ENCODE measurements at places on chromosomes 3 and 15. TPM values are rescaled to one million over a fixed set of nuclear protein-coding genes. Genes with fewer than 3 reads are reported as not detected.

The FYCO1 gene
- 25.0 TPM for total RNA-seq

The PLSCR5 gene
- total RNA-seq: not detected

The SNURF gene
- 15.3 TPM for total RNA-seq

The AMIGO3 gene
- total RNA-seq: 0.29 TPM

The MAGEF1 gene
- 22.1 TPM for total RNA-seq

The ROPN1 gene
- not detected for total RNA-seq

The CMTM8 gene
- total RNA-seq: 1.4 TPM

The ATP2C1 gene
- 97.5 TPM for total RNA-seq

The STX19 gene
- total RNA-seq: not detected

The ANKRD63 gene
- not detected for total RNA-seq

The GPR27 gene
- not detected for total RNA-seq

The CX3CR1 gene
- under 0.01 TPM for total RNA-seq

The SEMA3G gene
- total RNA-seq: under 0.01 TPM

The FSIP1 gene
- 3.6 TPM for total RNA-seq

The SCAANT1 gene
- not detected for total RNA-seq

The BTBD1 gene
- 99.6 TPM for total RNA-seq

The CTXN2 gene
- total RNA-seq: not detected

The UBE3A gene
- total RNA-seq: 91.2 TPM

The C15orf62 gene
- under 0.01 TPM for total RNA-seq

The PATL2 gene
- 2.7 TPM for total RNA-seq

The ROBO2 gene
- 0.36 TPM for total RNA-seq

The DUOX1 gene
- total RNA-seq: under 0.01 TPM

The ASB14 gene
- total RNA-seq: not detected

The PPIB gene
- 954 TPM for total RNA-seq

The NR1I2 gene
- not detected for total RNA-seq

The C3orf70 gene
- total RNA-seq: 1.4 TPM

The PARP15 gene
- 3.2 TPM for total RNA-seq

The MST1 gene
- total RNA-seq: 6.5 TPM

The SFMBT1 gene
- total RNA-seq: 12.4 TPM

The SERPINI2 gene
- total RNA-seq: not detected

The GAP43 gene
- total RNA-seq: 2.1 TPM

The RAB27A gene
- 7.2 TPM for total RNA-seq

The FMN1 gene
- 9.0 TPM for total RNA-seq
